ENCODE measurements at places on chromosomes 13 and 19. TPM values are rescaled to one million over a fixed set of nuclear protein-coding genes. Genes with fewer than 3 reads are reported as not detected.

CNFN gene
- not detected for total RNA-seq

LILRB4 gene
- not detected for total RNA-seq

MYO1F gene
- total RNA-seq, result 54.8 TPM

KCNJ14 gene
- total RNA-seq, result 4.6 TPM

DNA sequence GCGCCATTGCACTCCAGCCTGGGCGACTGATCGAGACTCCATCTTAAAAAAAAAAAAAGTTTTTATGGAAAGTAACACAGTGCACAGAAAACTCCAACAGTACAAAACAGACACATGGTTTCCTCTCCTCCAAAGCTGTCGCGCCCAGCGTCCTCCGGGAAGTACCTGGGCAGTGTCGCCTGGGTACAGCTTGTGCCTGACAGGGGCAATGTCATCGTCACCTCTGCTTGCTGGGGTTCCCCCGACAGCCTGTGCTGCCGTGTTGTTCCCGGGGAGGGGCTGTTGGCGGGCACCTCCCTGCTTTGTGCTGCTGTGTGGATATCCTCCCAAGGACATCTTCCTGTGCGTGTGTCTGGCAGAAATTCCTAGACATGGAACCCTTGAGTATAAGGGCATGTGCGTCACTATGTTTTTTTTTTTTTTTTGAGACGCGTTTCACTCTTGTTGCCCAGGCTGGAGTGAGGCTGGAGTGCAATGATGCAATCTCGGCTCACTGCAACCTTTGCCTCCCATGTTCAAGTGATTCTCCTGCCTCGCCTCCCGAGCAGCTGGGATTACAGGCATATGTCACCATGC, 2.4 kb upstream of the F2RL3 start:
- H3K4me1 ChIP-seq, result peaks cover 12% of the 10 kb centered on the region
- H3K4me3 ChIP-seq, result no peak overlapping the region

DNA sequence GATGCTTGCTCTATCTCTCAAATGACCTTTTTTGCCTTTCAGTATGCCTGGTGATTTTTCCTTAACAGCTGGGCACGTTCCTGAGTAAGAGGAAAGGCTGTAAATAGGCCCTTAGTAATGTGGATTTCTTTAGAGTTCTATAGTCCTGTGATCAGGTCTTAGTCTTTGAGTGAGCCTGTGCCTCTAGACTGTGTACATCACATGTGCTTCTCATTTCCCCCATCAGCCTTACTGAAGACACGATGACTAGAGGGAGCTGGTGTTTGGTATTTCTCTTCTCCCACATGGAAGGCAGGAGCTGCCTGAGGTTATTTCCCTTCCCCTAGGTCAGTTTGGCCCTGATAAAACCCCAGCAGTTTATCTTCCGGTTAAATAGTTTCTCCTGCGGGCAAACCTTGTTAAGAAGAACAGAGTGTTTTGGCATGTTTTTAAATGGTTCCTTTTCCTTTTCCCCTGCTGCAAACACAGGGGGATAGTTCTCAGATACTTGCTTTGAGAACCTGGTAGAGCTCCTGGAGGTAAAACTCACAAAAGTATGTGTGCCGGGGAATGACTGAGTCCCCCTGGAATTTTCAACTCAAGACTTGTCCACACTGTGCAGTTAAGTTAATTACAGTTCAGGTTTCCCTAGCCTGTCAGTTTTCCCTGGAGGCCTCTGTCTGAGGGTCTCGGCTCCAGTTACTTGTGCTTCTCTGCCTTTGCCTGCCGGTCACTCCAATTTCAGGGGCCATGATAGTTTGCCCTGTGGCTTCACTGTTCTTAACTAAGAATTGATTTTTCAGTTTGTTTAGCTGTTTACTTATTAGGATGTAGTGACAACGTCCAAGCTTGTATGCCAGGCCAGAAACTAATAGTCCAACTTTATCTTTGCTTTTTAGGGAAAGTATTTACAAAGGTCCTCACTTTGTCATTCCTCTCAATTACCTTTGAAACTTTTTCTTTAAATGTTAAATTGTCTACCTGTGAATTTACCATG, 94.4 kb downstream of the URI1 start:
- H3K4me1 ChIP-seq, result no peaks in the 10 kb centered on the region
- H3K27ac ChIP-seq, result no peak overlapping the region
- H3K4me3 ChIP-seq, result no peak overlapping the region
- no peaks in the 10 kb centered on the region for H3K27me3 ChIP-seq

- H3K36me3 ChIP-seq, result no peaks in the 10 kb centered on the region
- peaks cover 71% of the 10 kb centered on the region for H3K4me1 ChIP-seq
- H3K27me3 ChIP-seq, result no peaks in the 10 kb centered on the region
- peak overlapping the region; percentile 18 for H3K27ac ChIP-seq
- no peak for DNase-seq
Measured at GRCh38 chr13:40598569-40598968, 67.9 kb downstream of the FOXO1 start.

Data from stomach (tissue), 19 donors.